ENCODE measurements at places on chromosomes 11 and 22. TPM values are rescaled to one million over a fixed set of nuclear protein-coding genes. Genes with fewer than 3 reads are reported as not detected.

The MAPK8IP2 gene
- 1.8 TPM for total RNA-seq

The LRRC74B gene
- total RNA-seq = not detected

The TSPAN18 gene
- 9.1 TPM for total RNA-seq

The CRYBA4 gene
- total RNA-seq = not detected

The SMTNL1 gene
- total RNA-seq = not detected

GRCh38 chr22:50048061-50048765 is 9.9 kb downstream of the TTLL8 start:
- H3K27ac ChIP-seq = no peak overlapping the region
- H3K4me3 ChIP-seq = no peak overlapping the region
- DNase-seq = no peak
- H3K36me3 ChIP-seq = no peaks in the 10 kb centered on the region

GRCh38 chr11:71145988-71146824 is 106.2 kb downstream of the SHANK2 start:
- no peaks in the 10 kb centered on the region for H3K4me1 ChIP-seq
- H3K27me3 ChIP-seq = no peaks in the 10 kb centered on the region
- no peak overlapping the region for H3K4me3 ChIP-seq
- DNase-seq = no peak
- H3K36me3 ChIP-seq = no peaks in the 10 kb centered on the region
- no peak overlapping the region for H3K27ac ChIP-seq

DNA sequence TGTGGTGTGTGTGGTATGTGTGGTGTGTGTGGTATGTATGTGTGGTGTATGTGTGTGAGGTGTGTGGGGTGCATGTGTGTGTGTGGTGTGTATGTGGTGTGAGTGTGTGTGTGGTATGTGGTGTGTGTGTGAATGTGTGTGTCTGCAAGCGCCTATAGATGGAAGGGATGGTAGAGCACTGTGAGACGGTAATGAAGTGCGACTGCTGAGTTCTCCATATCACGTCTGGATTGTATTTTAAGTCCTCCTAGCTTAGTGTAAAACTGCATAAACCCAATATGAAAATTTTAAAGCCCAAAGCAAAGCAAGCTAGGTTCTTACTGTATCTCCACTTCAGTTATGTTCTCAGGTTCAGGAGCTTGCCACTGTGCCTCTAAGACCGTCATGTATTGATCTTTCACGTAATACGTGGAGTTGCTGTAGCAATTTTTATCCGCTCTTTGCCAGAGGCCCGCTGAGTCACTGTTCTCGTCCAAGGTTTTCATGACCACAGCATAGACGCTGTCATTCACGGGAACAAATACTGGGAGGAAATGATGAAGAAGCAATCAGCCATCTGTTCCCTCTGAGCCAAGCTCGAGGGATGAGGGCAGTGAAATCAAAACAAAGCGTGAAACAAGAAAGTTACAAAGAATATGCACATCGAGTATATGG is 5.5 kb downstream of the PLET1 start:
- H3K36me3 ChIP-seq = no peaks in the 10 kb centered on the region
- no peak overlapping the region for H3K4me3 ChIP-seq
- DNase-seq = no peak
- H3K27ac ChIP-seq = no peak overlapping the region

GRCh38 chr22:37672920-37673455 is 2.4 kb upstream of the LGALS1 start:
- H3K4me1 ChIP-seq = peaks cover 53% of the 10 kb centered on the region
- H3K36me3 ChIP-seq = no peaks in the 10 kb centered on the region
- H3K27ac ChIP-seq = no peak overlapping the region
- no peaks in the 10 kb centered on the region for H3K27me3 ChIP-seq
- DNase-seq = no peak

DNA sequence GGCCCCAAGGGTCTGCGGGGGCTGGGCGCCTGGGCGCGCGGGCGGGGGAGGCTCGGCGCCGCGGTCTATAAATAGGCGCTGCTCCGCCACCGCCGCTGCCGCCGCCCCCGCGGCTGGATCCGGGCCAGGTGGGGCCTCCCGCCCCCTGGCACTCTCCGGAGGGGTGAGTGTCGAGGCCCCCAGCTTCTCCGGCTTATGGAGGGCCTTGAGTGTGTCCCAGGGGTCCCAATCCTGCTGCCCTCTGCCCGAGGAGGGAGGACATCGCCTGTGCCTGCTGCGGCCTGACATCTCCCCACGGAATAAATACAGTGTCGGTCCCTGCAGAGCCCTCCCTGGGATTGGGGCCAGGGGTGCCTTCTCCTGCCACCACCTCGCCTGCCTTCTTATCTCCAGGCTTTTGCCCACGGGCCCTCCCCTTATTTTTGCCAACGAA is 4.3 kb upstream of the GP1BB start:
- peak overlapping the region; percentile 69 for H3K4me3 ChIP-seq
- H3K4me1 ChIP-seq = peaks cover 67% of the 10 kb centered on the region
- no peak overlapping the region for H3K27ac ChIP-seq
- peaks cover 56% of the 10 kb centered on the region for H3K27me3 ChIP-seq

DNA sequence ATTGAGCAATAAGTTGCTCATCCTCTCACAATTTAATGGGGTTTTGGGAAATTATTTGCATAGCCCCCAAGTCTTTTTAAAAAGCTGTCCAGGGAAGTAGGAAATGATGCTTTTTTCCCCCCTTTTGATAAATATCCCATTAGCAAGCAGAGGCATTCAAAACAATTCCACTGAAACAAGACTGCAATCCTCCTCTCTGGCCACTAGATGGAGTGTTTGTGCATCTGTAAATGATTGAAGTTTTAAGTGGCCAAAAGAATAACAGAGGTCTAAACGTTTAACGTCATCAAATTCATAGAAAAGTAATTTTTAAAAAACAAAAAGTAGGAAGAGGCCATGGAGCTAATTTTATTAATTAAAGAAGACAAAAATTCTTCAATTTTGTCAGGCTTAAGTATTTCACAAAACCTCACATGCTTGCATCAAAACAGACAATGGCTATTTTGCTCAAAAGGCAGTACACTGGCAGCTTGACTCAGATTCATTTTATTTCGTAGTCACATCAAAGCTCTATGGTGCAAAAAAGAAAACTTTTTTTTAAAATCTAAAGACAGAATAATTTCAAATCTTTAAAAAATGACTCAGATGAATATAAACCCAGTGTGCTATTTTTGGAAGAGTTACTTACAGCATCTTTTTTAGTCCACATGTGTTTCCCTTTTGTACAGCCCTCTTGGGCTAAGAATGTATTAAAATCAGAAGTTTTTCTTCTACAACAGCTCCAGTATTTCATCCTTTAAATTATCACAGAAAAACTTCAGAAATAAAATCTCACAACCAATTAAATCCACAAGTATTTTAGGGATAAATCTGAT is 17.8 kb downstream of the CHORDC1 start:
- peaks cover 84% of the 10 kb centered on the region for H3K36me3 ChIP-seq
- no peaks in the 10 kb centered on the region for H3K4me1 ChIP-seq
- H3K27me3 ChIP-seq = no peaks in the 10 kb centered on the region
- DNase-seq = no peak
- H3K4me3 ChIP-seq = no peak overlapping the region
- no peak overlapping the region for H3K27ac ChIP-seq

DNA sequence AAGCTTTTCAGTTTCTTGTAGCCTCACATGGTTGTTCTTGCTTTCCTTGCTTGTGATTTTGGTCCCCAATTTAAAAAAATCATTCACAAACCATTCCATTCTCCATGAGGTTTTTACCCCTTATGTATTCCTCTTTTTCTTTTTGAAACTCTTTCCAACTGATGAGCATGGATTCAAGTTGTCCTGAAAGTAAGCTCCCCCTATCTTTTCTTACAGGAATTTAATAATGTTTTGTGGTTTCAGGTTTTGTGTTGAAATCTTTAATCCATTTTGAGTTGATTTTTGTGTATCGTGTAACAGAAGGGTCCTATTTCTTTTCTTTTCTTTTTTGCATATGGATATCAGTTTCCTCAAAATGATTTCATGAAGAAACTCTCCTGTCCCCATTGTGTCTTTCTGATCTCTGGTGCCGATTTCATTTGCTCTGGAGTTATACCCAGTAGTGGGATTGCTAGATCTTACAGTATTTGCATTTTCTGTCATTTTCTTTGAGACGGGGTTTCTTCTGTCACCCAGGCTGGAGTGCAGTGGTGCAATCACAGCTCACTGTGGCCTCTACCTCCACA is 58.5 kb downstream of the LRRC74B start:
- H3K27ac ChIP-seq = no peak overlapping the region
- no peak for DNase-seq
- no peak overlapping the region for H3K4me3 ChIP-seq
- H3K36me3 ChIP-seq = no peaks in the 10 kb centered on the region

GRCh38 chr11:62953811-62954210 is 31.0 kb downstream of the SLC22A6 start:
- no peak overlapping the region for H3K27ac ChIP-seq
- H3K4me1 ChIP-seq = peaks cover 5% of the 10 kb centered on the region
- no peaks in the 10 kb centered on the region for H3K27me3 ChIP-seq

DNA sequence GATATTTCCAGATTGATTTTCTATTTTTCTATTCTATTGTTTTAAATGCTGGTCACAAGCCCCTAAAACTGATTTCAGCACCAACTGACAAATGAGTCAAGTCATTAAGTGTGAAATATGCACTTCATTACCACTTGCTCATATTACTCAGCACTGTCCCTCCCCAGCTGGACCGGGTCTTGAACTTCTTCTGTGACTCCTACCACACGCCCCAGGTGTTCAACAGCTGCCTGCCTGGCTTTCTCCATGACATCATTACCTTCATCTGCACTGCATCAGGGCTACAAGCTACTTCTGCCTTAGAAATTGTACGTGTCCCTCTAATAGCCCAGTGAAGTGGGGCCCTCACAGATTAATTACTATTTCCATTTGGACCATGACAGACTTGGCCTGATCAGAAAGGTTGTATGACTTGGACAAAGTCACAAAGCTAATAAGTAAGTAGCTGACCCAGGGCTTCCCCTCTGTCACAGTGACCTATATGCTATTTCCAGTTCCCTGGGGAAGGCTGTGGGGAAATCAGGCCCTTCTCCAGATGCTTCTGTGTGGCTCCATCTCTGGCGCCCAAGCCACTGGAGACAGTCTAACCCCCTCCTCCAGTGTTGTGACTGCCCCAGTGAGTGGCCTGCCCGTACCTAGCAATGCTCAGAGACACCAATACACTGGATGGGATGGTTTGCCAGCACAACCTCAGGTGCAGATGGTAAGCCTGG is 18.1 kb downstream of the TBC1D10A start:
- DNase-seq = no peak
- H3K27ac ChIP-seq = peak overlapping the region; percentile 89
- no peaks in the 10 kb centered on the region for H3K36me3 ChIP-seq
- H3K4me1 ChIP-seq = peaks cover 94% of the 10 kb centered on the region
- H3K27me3 ChIP-seq = no peaks in the 10 kb centered on the region

DNA sequence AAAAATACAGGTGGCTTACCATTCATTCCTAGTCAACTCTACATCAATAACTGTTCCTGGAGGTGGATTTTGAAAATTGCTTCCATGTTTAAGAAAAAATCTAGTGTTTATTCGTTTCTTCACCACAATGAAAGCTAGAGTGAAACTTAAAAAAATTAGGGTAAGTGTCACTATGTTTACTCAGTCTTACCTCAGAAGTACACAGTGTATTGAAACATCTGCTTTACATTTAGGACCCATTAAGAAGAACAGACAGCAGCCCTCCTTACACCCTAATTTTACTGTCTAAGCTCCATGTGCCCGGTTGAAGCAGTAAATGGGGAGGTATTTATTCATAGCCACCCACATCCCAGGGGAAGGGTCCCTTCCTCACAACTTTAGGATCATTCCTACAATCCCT is 51.4 kb downstream of the PIWIL3 start:
- no peak overlapping the region for H3K27ac ChIP-seq
- no peak for DNase-seq
- H3K4me3 ChIP-seq = no peak overlapping the region

DNA sequence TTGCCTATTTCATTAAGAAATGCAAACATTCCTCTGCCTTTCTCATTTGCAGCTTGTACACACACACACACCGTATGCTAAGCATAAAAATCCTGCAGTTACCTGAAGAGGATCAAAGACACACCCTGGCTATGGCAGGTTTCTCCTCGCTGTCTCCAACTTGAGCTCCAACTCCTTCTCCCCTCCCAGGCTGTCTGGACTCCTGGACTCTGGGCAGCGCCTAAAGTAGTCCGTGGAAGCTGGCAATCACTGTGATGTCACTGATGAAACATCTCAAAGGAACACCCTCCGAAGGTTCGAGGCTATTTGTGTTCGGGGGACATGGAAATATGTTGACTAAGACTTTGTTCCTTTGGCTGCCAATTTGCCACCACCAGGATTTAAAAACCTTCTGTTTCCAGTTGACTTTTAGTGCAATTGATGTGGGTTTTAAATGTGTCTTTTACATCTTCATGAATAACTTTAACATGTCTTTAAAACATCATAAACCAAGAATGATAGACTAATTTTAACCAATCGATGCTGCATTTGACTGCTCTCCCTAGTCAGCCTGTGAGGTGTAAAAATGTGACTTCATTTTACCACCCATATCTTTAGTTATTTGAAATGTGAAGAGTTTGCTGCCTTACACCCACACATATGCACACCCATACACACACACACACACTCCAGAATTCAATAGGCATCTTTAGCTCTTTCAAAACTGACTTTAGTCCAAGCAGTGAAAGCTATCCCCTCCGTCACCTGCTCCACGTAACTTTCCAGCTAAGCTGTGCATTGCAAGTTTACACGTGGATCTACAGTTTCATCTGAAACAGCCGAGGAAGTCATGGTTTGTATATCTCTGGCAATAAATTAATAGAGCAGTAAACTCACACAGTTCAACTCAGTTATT is at the start of gene SLN:
Gene SLN, minus strand, starts transcription at position 196 of the 895 bp plus-strand sequence.
- DNase-seq = no peak
- H3K4me3 ChIP-seq = no peak within 1 kb of the TSS
- H3K4me1 ChIP-seq = no peaks in the 10 kb centered on the region
- no peaks in the 10 kb centered on the region for H3K27me3 ChIP-seq
- no peak within 1 kb of the TSS for H3K27ac ChIP-seq

GRCh38 chr22:25386538-25386884 is 167.1 kb downstream of the CRYBB2 start:
- no peak for DNase-seq
- H3K27me3 ChIP-seq = no peaks in the 10 kb centered on the region
- H3K4me3 ChIP-seq = no peak overlapping the region
- peaks cover under 1% of the 10 kb centered on the region for H3K36me3 ChIP-seq
- peaks cover 46% of the 10 kb centered on the region for H3K4me1 ChIP-seq

GRCh38 chr11:7060868-7061267 is 27.9 kb upstream of the RBMXL2 start:
- no peak overlapping the region for H3K27ac ChIP-seq
- H3K27me3 ChIP-seq = no peaks in the 10 kb centered on the region
- DNase-seq = peak; percentile 3
- H3K4me3 ChIP-seq = no peak overlapping the region
- no peaks in the 10 kb centered on the region for H3K36me3 ChIP-seq
- H3K4me1 ChIP-seq = no peaks in the 10 kb centered on the region

DNA sequence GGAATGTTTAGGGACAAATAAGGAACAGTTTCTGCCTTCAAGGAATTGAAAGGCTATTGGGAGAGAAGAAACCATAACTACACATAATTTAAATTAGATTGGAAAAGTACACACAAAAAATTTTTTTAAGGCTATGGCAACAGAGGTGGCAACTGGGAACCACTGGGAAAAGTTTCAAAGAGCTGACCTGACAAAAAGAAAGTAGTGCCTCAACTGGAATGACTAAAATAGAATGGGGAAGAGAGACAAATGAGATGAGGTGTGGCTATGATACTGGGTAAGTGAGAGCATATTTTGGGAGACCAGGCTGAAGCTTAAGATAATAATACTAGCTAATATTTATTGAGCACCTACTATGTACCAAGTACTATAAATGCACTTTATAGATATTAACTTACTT is 2.9 kb upstream of the AKIP1 start:
- H3K36me3 ChIP-seq = no peaks in the 10 kb centered on the region
- no peaks in the 10 kb centered on the region for H3K27me3 ChIP-seq
- peaks cover 8% of the 10 kb centered on the region for H3K4me1 ChIP-seq
- no peak for DNase-seq
- no peak overlapping the region for H3K4me3 ChIP-seq

Data from stomach (tissue), 19 donors.